ENCODE measurements at places on chromosomes 12 and 14.

- no peak for DNase-seq
These were observed 107.9 kb downstream of the IPO8 start for GRCh38 chr12:30587782-30588181.

GRCh38 chr12:127383281-127383680 is 883.7 kb upstream of the TMEM132C start:
- no peak for DNase-seq

DNA sequence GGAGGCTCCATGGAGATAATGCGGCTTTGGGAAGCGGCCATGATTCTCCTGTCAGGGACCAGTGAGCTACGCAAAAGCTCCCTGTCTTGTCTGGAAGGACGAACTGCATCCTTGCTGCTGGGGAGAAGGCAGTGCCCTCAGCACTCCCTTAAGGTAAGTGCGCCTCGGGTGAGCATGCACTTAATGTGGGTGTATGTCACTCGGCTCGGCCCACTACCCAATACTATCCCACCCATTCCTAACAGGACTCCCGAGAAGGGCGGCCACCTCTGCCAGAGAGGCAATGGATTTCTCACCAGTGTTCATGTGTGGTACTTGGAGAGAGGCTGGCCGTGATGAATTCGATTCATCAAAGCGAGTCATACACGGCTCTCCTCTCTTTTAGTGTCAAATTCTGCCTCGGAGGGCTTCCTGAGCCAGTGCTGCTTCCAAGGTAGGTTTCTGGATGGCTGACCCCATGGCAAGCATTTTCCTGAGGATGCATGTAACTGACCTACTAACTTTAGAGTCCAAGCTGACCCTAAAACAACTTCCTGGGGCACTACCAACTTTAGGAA is 151.7 kb upstream of the RTL1 start:
- DNase-seq = no peak

DNA sequence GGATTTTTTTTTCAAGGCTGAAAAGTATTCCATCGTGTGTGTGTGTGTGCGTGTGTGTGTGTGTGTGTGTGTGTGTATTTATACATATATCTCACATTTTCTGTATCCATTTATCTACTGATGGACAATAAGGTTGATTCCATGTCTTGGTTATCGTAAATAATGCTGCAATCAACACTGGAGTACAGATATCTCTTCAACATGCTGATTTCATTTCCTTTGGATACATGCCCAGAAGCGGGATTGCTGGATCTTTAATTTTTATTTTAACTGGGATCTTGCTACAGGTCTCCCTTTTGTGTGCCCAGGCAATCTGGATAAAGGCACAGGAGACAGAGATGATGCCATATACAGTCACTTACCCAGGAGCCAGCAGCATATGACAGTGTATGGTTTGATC is 338.1 kb downstream of the SOX5 start:
- DNase-seq = no peak

DNA sequence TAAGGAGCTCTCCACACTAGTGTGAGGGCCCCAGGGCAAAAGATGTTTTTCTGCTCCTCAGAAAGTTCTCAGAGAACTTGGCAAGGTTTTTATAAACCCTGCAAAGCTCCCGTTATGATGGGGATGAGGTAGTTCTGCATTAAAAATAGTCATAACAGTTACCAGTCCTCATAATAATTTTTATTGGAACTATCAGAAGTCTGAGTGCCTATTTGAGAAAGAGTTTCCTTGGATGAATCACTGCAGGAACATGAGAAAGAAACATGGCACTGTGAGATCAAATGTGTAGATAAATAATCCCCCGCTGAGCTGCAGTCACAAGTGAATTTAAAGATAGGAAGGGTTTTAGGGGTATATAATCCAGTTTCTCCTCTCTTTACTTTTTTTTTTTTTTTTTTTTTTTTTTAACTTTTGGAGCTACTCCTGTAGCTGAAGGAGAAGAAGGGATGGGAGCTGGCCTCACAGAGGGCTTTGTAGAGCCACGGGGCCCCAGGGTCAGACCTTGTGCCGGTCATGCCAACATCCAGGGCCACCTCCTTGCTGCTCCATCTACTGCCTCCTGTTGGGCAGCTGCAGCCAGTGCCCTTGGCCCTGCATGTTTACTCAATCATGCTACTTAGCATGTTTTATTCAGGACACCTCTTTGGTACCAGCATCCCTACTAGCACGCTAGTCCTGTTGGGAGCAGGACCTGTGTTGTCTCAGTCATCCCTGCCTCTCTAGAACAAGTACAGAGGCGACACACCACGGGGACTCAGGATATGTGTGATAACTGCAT is 39.5 kb downstream of the EVL start:
- no peak for DNase-seq

DNA sequence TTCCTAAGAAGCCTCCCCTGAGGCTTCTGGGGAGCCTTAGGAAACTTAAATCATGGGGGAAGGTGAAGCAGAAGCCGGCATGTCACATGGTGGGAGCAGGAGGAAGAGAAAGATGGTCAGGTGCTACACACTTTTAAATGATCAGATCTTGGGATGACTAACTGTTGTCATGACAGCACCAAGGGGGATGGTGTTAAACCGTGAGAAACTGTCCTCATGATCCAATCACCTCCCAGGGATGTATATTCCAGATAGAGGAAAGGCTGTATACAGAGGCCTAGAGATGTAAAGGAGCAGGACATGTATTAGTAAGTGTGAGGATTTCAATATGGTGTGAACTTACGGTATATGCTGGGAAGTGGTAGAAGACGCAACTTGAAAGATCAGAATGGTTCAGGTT is 121.1 kb downstream of the CAND1 start:
- DNase-seq = no peak

GRCh38 chr12:108560321-108560721 is 652 bp downstream of the SART3 start:
- peak; percentile 36 for DNase-seq

DNA sequence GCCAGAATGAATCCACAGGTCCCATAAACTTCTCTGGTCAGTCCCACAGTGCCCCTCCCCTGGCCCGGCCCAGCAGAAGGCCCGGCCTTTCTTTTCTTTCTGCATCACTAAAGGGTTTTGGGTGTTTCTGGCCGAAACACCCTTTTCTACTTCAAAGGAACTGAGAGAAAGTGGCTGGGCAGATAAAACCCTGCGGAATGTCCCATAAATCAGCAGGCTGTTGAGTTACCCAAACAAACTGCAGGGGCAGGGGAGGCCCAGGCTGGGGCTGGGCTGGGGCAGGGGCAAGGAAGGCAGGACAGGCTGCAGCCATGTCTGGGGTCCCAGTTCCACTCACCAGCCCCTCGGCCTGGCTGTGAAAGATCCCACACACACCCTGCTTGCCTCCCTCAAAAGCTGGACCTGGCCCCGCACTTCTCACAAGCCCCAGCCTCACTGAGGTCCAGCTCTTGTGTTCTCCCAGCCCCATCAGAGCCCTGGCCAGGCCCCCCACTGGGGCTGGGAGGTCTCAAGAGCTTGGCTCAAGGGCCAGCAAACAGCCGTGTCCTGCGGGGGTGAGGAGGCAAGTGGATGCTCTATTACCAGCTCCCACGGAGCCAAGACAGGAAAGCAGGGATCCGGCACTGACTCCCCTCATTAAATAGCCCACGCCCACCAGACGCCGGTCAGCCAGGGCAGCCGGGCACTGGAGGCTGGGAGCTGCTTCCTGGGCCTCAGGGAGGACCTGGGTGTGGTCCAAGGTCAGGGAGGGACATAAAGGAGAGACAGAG is 41.9 kb downstream of the CCNK start:
- peak; percentile 63 for DNase-seq

DNA sequence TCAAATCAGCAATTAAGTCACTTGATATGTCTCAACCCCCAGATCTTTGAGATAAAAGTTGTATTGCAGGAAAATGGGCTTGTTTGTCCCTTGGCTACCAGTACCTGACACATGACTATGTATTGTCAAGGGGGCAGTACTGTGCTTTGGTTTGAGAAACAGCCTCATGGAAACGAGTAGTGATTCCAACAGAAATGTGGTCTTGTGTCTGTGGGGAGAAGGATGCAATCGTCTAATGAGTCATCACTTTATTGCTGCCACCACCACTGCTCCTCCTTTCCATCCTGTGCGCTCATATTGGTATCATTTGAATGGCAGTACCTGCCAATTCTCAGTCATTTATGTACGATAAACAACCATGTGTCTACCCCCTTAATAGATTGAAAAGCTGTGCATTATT is 72.8 kb upstream of the ARHGAP5 start:
- no peak for DNase-seq

DNA sequence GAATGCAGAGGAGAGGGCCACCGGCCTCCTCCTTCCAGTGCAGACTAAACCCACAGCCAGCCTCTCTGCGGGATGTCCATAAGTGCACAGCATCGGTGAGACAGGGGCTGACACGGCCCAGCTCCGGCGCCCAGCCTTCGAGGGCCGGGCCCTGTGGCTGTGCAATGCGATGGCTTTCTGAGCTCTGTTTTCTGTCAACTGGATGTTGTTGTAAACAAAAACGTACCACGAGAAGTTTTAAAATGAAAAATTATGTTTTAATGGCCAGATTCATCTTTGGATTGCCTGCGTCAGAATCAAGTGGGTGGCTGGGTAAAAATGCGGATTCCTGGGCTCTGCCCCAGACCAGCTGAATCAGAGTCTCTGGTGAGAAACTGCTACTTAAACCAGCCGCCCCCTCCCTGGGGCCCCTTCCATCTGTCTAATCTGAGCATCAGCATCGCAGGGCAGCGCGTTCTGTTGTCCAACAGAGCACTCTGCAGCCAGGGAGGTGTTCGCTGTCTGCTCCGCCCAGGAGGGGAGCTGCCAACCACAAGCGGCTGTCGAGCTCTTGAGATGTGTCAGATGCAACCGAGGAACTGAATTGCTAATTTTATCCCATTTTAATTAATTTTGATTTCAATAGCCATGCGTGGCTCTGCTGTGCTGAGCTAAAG is 133.4 kb downstream of the RFLNA start:
- DNase-seq = peak; percentile 85

- DNase-seq = no peak
These were observed 99.6 kb upstream of the FOXG1 start for GRCh38 chr14:28666961-28667360.

DNA sequence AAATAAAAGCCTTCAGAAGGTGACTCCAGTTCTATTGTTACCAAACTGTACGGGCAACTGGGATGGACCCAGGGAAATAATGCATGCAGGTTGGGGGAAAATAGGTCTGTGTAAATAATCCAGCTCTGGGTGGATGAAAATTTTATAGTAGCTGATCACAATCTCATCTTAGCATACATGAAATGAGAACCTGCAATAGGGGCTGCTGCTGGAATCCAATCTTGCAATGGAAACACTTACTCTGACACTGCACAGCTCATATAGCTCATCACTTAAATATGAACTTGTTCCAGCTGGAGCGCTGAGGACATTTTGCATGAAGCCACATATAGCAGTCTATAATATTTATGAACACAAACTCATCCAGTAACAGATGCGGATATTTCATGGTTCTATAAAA is 40.1 kb upstream of the GAS2L3 start:
- DNase-seq = no peak

GRCh38 chr14:35236806-35237205 is 55.4 kb upstream of the PSMA6 start:
- DNase-seq = no peak

DNA sequence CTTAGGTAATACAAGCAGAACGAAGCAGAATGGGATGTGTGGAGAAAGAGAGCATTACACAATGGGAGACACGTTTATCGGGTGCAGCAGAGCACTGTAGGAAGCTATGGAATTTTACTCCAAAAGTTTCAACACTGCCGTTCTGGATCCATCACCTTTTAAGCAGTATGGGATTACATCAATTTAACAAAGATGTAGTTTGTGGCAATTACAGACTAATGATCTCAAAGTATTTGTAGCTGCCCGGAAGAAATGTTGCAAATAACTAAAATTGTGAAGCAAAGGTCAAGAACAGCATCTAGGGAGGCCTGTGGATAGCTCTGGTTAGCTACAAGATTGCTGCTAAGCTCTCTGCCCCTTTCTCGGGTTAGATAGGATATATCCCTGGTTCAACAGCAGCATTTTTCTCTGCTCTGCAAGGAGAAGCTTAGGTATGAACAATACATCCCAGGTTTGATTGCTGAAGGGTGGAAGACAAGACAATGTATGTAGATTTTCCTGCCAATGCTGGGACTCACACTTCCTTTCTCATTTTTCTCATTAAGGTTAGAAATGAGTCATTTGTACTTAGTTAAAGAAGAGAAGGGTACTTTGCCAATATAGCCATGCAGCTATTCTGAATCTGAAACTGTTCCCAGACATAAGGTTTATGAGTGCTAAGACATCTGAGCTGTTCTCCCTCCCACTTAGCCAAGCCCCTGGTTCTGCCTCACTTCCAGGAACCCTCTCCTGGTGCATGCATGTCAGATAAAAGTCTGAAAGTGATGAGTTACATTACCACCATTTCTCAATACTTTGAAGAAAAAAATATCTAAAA is 75.0 kb upstream of the HIF1A start:
- DNase-seq = peak; percentile 16

GRCh38 chr12:103806803-103807202 is 34.2 kb downstream of the NT5DC3 start:
- no peak for DNase-seq

GRCh38 chr14:22122227-22122818 is 448.7 kb upstream of the OR4E1 start:
- no peak for DNase-seq

GRCh38 chr12:70628701-70629480 is 8.3 kb downstream of the PTPRB start:
- no peak for DNase-seq

DNA sequence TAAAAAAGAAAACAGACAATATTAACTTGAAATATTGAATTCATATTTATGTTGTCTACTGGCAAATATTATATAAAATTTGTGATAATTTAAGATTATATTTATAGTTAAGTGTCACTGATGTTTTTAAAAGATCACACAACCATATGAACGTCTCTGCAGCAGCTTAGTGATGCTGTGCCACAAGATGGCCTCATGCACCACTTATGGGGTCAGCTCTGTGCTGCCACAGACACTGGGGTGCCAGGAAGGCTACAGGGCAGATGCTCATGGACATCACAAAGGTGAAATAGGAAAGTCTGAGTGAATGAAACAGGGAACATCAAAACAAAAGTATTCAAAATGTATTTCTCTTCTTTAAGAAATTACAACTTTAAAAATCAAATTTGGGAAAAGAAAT is 13.1 kb downstream of the ATXN3 start:
- DNase-seq = no peak

DNA sequence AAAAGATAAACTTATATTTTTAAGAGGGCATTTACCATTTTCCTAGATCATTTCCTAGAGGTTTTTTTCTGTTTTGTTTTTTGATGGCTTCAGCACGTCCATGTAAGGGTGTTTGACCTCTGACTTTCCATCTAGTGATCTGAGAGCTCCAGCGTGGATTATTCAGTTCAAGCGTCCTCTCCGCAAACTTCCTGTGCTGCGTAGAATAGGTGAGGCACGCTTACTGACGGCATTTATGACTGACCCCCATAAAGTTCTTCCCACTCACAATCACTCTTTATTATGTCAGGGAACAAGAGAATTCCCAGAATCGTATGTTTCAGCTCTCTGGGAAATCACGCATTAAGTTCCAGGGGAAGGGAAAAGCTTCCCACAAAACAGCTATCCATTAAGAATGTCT is 16.4 kb downstream of the CCDC92 start:
- DNase-seq = no peak

DNA sequence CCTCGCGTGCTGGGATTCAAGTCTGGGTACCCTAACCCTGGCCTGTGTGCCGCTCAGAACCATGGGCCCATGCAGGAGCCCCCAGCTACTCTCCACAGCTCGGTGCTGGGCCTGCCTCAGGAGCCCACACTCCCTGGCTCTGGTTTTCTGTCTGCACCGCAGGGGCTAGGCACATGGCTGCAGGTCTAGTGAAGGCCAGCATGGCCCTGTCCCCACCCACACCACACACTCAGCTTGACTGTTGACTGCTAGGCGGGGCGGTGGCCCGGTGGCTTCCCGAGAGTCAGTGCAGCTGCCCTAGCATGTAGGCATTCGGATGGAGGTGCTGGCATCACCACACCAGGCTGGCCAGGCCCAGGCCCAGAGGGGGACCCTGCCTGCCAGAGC is 7.9 kb downstream of the INF2 start:
- no peak for DNase-seq
